ENCODE measurements at places on chromosomes 6 and 20.

GRCh38 chr6:10541591-10541990 lies 20.4 kb downstream of the GCNT2 start:
- DNase-seq: no peak

- no peak for DNase-seq
Observed at GRCh38 chr20:63527184-63527583, 6.6 kb downstream of the PPDPF start.

DNA sequence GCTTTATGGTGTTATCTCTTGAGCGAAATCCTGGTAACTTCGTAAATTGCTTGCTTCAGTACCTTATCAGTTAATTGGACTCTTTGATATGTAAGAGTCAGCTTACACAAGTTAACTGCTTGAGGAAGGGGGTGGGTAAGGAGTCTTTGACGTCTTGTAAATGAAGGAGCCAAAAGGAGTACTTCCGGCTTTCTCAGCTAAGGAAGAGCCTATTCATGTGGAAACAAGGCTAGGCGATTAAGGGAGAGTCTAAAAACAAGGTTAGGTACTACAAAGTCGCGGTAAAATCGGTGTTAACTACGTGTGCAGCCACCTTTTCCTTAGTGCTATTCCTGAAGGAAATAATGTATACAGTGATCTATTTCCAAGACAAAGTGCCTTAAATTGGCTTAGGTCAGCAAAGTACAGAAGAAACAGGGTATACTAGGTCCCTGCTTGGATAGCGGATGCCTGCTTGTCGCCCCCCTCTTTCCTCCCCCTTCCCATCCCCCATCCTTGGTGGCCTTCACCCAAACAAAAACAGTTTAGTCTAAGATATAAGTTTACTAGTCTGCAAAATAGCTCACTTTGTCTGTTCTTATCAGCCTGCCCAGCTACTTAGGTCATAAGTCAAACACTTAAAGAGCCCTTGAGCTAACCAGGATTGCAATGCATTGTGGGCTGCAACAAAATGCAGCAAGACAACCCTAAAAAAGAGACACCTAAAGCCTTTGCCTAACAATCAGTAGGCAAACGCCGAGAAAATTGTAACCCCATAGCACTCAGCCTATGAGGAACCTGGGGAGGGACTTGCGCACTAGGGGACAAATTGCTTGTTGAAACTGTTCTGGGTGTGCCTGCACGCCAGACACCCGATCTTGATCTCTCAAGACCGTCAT lies 147.3 kb downstream of the TRIM27 start:
- no peak for DNase-seq

GRCh38 chr20:7656687-7657467 lies 283.4 kb downstream of the HAO1 start:
- no peak for DNase-seq

- DNase-seq: no peak
Observed at GRCh38 chr20:43844778-43845614, 69.7 kb upstream of the TOX2 start.

- DNase-seq: peak; percentile 75
Observed at GRCh38 chr20:62938105-62938888, at the start of gene GID8. GID8 (plus strand) TSS chr20:62938147; CDS start chr20:62941503, 3,356 bp downstream.

GRCh38 chr20:14334306-14334930 lies 3.0 kb downstream of the FLRT3 start:
- no peak for DNase-seq

GRCh38 chr6:163384510-163384909 lies 30.0 kb upstream of the QKI start:
- DNase-seq: no peak

GRCh38 chr6:38404355-38404754 lies 235.4 kb downstream of the BTBD9 start:
- no peak for DNase-seq

- no peak for DNase-seq
Observed at GRCh38 chr6:89351671-89352277, 748 bp downstream of the UBE2J1 start.

GRCh38 chr6:89116702-89117101 lies 1.2 kb downstream of the SRSF12 start:
- no peak for DNase-seq

- peak; percentile 49 for DNase-seq
Observed at GRCh38 chr20:32333181-32333987, 24.7 kb upstream of the ASXL1 start.

DNA sequence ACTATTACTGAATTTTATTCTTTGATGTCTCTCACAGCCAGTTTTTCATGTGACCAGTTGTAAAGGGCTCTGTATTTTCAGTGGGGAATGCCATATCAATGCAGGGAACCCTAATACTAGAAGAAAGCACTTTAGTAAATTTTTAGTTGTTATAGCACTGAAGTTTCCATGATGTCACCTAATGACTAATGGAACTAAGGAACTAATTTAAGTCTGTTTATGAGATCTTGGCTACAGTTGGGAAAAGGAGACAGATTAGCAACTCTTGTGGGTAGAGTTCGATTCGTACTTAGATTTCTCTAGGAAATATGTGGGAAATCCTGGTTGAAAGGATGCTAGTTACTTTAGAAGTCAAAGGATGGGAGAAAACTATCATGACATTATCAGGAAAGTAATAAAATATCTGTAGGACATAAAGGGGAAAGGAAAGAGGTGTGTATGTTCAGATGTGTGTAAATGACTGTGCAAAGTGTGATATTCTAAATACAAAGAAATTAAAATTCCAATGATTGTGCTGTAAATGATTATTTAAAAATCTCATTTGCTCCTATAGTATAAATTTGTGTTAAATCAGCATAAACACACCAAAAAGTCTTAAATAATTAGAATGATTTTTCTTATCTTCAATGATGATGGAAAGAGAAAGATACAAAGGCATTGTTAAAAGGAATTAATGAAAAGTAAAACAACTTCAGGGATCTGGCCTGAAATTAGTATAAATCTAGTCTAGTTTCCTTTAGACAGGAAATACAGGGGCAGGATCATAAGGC lies 103.4 kb downstream of the LRRC1 start:
- no peak for DNase-seq

Measured in GM13976 (cell line).